DMS79 treated with DMSO at 0.1 percent for 48 hours (cell line): ENCODE measurements at places on chromosomes 12 and 14.

- DNase-seq = no peak
Observed at GRCh38 chr12:30858471-30858870, 68.1 kb upstream of the TSPAN11 start.

GRCh38 chr12:107586256-107586970 is 99.2 kb upstream of the PWP1 start:
- DNase-seq = no peak

DNA sequence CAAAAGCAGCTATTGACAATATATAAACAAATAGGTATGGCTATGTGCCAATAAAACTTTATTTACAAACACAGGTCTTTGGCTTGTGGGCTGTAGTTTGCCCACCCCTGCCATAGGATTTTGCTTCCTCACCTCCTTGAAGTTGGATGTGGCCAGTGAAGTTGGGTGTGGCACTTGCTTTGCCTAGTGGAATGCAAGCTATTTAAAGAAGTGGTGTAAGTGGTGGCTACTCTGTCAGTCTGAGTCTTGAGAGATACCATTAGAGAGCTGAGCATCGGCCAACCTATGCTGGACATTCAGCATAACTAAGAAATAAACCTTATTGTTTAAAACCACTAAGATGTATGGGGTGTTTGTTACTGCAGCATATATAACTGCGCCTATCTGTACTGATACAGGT is 321.3 kb downstream of the RGS6 start:
- no peak for DNase-seq

DNA sequence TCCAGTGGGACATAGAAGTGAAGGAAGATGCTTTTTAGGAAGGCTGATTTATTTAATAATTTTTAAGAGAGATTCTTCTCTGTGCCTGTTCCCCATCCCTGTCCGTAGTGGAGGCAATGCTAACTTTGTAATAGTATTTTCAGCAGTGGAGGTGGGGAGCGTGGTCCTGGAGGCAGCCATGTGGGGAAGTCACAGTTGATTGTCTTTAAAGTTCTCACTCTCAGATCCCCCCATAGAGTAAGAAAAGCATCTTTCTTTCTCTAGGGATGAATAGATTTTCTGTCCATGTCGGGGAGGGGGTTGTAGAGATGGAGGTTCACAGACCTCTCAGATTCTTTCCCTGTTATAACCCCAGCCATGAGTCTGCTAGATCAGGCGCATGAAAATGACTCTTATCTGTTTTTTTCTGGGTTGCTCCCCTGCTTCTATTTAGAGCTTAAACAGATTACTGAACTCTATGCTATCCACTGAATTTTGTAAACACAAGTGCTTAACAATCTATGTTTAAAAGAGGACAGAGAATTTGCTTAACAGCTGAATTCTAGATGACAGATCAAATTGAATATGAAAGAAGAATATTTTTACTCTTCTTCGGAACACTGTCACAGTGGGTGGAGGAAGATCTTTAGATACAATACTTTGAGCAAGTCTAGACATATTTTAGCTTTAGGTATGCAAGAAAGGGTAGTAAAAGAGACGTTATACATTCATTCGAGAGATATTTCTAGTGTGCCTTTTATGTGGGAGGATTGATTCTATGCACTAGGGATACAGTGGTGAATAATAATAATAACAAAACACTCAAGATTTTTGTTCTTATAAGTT is 25.3 kb downstream of the TMEM117 start:
- DNase-seq = no peak

DNA sequence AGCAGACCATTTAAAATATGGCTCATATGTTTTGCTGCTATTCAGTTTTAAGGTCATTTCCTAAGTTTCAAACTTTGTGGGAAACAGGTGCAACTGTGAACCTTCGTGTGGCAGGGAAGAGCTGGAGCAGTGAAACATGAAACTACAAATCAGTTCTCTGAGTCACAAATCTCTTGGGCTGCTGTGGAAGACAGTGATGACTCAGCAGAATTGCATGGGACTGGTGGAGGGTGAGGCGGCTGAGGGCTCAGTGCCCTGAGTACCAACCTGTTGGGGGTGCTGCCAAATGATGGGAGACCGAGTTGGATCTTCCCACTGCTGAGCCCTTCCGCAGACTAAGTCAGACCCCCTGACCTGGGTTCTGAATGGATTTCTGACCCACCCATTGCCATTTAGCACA is 8.4 kb upstream of the CALM1 start:
- no peak for DNase-seq

DNA sequence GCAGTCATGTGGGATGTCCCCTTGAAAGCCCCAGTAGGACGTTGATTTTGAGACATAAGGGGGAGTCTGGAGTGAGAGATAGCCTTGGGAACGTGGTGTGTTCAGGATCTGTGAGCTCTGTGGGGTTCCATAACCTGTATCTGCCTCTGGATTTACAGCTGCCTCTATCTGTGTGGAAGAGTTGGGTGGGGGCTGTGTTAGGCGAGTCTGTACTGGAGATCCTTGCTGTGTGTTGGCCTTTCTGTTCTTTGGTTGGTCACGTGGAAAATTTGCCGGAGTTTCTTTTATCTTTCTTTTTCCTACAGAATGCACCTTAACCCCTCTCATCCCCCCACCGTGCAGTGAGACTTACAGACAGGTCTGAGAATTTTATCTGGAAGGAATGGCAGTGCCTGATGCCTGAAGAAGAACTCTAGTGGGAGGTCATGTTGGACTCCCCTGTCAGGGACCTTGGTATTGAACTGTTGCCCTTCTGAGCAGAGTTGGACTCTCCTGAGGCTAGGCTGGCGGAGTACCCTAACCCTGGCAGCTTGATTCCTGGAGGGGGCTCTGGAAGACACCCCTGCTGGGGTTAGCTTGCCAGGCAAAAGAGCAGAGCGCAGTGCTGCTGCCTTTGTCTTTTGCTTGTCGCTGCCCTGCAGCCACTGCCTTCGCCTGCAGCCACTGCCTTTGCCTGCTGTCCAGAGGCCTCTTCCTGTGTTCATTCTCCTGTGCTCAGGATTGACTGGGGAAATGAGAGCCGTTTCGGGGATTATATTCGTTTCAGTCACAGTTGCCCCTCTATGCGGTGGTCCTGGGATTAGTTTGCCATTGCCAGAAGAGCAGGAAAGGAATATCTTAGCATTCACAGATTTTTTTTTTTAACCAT is 34.1 kb downstream of the ZNF664 start:
- no peak for DNase-seq

DNA sequence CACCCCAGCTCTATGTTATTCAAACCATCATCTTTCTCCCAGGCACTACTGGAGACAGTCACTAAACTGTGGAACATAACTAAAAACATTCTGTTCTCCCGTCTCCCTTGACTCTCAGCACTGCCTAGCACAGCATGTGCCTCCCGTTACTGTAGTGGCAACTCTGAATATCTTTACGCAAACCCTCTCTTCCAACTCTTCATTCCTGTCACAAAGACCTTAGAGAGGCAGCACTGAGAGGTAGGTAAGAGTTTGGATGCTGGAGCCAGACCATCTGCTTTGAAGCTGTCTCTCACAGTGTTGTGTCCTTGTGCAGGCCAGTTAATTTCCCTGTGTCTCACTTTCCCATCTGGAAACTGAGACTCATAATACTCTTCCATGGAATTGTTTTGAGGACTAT is 108.1 kb downstream of the DIP2B start:
- no peak for DNase-seq

DNA sequence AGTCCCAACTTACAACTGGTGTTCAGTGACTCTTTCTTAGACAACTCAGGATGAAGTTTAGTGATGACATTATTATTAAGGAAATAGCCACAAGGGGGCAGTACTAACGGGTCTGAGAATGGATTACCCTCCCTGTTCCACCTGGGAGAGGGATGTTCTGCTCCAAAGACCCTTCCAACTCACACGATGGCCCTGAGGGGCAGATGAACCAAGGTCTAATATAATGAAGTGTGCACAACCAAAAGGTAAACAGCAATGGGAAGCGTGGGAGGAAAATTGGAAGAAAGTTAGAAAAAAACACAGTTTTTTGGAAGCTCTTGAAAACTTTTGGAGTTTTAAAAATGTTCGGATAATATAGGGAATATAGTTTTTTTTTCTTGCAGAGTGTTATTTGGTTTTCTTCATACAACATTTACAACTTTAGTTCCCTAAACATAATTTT is 24.0 kb downstream of the FGF6 start:
- no peak for DNase-seq

GRCh38 chr12:10501030-10501429 is 4.7 kb upstream of the EIF2S3B start:
- DNase-seq = no peak

DNA sequence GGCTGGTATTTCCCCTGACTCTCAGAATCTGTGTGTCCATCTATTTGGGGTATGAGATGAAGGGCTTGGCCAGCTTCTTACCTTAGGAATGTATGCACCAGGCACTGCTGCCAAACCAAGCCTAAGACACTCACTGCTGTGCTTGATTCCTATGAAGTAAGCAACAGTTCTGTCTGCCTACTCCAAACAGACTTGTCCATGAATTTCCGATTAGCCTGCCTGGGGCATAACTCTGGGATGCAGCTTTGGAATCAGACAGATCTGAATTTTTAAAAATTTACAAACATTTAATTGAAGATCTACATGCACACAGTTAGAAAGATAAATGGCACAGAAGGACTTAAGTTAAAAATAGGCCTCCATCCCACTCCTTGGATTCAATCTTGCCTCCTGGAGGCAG is 59.5 kb upstream of the JDP2 start:
- no peak for DNase-seq

DNA sequence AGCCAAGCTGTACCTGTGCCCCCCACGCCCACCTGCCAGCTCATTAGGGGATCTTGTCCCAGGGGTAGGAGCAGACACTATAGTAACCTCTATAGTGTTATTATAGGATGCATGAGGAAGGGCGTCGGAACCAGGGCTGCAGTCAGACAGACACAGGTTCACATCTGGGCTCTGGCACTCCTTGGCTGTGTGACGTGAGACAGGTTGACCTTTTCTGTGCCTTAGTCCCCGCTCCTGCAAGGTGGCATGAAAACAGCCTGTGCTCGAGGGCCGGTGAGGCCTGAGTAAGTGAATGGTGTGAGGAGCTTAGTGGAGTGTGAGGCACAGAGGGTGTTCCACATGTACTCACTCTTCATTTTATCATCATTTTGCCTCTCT is 19.0 kb downstream of the ASB2 start:
- DNase-seq = no peak

DNA sequence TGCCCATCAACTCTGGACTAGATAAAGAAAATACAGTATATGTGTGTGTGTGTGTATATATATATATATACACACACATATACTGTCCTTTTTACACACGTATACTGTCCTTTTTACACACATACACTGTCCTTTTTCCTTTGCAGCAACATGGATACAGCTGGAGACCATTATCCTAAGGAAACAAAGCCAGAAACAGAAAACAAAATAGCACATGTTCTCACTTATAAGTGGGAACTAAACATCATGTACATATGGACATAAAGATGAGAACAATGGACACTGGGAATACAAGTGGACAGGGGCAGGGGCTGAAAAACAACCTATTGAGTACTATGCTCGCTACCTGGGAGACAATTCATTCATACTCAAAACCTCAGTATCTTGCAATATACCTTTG is 23.7 kb downstream of the VDR start:
- DNase-seq = no peak

- no peak for DNase-seq
Observed at GRCh38 chr14:79134361-79134760, 964.2 kb downstream of the NRXN3 start.

- DNase-seq = no peak
Observed at GRCh38 chr14:49992901-49993339, 100.0 kb downstream of the ARF6 start.

DNA sequence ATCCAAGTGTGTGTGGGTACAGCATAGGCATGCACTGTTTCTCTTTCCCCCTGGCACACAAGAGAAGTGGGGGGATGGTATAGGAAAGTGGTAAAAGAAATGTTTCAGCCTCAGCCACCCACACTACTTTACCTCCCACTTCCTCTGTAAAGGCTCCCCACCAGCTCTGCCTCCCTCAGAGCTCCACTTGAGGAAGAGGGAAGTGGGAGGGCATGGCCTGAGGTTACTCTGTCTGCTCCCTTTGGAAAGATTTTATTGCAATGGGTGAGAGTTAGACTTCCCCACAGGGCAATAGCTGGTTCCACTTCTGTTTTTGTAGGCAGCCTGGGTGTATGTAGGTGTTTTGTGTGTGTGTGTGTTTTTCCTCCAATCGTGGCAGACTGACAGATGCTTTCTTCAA is 145.3 kb downstream of the SSPN start:
- DNase-seq = no peak

GRCh38 chr12:57621497-57622292 is 10.5 kb downstream of the ARHGEF25 start:
- DNase-seq = peak; percentile 13

DNA sequence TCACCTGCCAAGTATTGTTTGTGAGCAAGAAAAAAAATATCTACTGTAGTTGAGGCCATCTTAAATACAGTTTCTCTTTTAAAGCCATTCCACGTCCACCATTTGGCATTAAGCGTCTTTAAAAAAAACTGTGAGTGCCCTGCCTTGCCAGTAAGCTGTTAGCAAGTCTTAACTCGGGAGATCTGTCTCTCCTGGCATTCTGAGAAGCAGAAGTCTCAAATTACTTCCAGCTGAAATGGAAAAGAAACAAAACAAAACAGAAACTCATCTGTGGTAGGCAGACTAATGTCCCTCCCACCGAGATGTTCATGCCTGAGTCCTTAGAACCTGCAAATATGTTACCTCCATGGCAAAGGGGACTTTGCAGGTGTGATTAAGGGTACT is 126.2 kb downstream of the CRADD start:
- DNase-seq = peak; percentile 86

DNA sequence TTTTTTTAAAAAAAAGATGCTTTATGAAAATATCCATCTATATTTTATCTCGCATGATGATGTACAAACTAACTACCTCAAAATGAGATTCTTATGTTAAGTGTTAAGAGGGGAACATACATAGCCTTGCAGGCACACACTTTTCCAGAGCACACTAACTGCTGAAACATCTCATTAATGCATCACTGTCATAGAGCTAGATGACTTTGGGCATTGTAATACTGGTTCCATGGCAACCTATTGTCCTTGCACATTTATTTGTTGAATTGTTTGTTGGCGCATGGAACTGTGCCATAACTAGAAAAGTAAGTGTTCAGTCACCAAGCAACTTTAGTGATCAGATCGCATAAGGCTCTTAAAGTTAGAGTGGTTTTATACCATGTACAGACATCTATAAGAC is 348.3 kb downstream of the GALC start:
- DNase-seq = no peak

DNA sequence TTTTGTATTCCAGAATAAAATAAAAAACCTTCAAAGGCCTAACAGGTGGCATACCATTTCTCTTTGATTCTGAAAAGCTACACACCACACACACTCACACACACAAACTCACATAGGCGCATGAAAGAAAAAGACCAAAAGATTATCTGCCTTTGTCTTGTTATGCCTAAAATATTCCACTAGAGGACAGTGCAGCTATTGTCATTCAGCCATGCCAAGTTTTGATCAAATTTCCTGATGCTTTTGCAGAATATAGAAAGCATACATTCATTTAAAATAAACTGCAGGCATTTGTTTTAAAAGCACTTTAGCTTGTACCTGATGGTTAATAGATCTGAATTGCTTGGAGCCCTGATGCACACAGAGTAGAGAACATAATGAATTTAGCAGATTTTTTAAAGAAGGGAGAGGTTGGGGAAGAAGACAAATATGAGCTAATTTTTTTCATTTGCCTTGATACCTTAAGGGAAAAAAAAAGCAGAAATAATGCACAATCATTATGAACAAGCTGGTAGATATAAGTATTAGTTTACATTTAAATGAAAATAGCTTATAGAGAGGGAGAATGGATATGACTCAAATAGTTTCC is 1766.9 kb upstream of the SEL1L start:
- DNase-seq = peak; percentile 64

GRCh38 chr14:104086661-104087461 is 1.4 kb downstream of the ASPG start:
- DNase-seq = peak; percentile 46

GRCh38 chr12:65962921-65963861 is 138.9 kb downstream of the HMGA2 start:
- no peak for DNase-seq
